Transverse colon (tissue), 4 donors: ENCODE measurements at places on chromosomes 1 and 21. TPM values are rescaled to one million over a fixed set of nuclear protein-coding genes. Genes with fewer than 3 reads are reported as not detected.

GRCh38 chr1:75058424-75058823 lies 75.8 kb upstream of the LHX8 start:
- no peaks in the 10 kb centered on the region for H3K4me1 ChIP-seq
- no peaks in the 10 kb centered on the region for H3K27me3 ChIP-seq
- H3K27ac ChIP-seq, result no peak overlapping the region
- no peak for DNase-seq

GRCh38 chr21:36125512-36126207 lies 9.2 kb upstream of the CBR3 start:
- H3K36me3 ChIP-seq, result no peaks in the 10 kb centered on the region
- H3K27me3 ChIP-seq, result no peaks in the 10 kb centered on the region
- peaks cover 13% of the 10 kb centered on the region for H3K4me1 ChIP-seq

GRCh38 chr1:230167419-230167852 lies 100.4 kb downstream of the GALNT2 start:
- no peak for DNase-seq
- no peak overlapping the region for H3K27ac ChIP-seq
- no peaks in the 10 kb centered on the region for H3K36me3 ChIP-seq
- peaks cover 13% of the 10 kb centered on the region for H3K4me1 ChIP-seq
- H3K4me3 ChIP-seq, result no peak overlapping the region

DNA sequence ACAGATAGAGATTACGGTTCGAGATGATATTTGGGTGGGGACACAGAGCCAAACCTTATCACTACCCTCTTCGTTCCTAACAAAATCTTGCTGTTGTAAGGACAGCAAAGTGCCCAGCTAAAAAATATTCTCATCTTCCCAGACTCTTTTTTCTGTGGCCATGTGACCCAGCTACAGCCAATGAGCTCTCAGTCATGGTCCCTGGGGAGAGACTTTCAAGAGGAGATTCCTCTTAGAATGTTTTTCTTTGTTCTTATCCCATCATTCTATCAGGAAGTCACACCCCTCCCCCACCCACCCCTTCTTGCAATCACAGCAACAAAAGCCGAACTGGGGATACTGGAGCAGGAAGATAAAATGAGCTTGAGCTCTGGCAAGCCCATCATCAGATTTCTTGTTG lies 247.1 kb downstream of the CHRM3 start:
- H3K36me3 ChIP-seq, result no peaks in the 10 kb centered on the region
- no peak for DNase-seq
- H3K4me1 ChIP-seq, result no peaks in the 10 kb centered on the region
- no peaks in the 10 kb centered on the region for H3K27me3 ChIP-seq
- no peak overlapping the region for H3K27ac ChIP-seq

Gene SERTAD4
- total RNA-seq, result 0.60 TPM

DNA sequence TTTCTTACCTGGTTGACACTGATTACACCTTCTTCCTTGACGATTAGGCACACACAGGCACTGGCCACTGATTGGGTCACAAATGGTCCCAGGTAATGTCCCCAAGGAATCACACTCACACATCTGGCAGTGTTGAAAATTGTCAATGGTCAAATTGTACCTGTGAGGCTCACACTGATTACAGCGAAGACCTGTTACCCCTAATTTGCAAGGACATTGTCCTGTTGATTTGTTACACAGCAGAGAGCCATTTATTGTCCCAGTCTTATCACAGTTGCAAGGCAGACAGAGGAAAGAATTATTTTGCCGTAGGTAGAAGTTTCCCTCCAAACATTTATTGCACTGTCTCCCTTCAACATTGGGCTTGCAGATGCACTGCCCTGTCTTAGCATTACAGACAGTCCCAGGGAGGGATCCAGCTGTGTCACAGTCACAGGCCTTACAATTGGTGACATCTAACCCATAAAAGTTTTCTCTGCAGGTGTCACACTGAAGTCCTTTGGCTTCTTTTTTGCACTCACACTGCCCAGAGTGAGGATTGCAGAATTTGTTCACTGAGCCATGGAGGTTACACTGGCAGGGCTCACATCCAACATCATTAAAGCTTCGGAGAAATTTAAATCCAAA lies 176.6 kb downstream of the USH2A start:
- DNase-seq, result no peak
- no peaks in the 10 kb centered on the region for H3K4me1 ChIP-seq
- no peaks in the 10 kb centered on the region for H3K27me3 ChIP-seq
- H3K27ac ChIP-seq, result no peak overlapping the region
- H3K36me3 ChIP-seq, result no peaks in the 10 kb centered on the region

- no peak overlapping the region for H3K27ac ChIP-seq
- no peaks in the 10 kb centered on the region for H3K27me3 ChIP-seq
- no peaks in the 10 kb centered on the region for H3K4me1 ChIP-seq
Observed at GRCh38 chr1:67126111-67126746, 8.5 kb downstream of the C1orf141 start.

DNA sequence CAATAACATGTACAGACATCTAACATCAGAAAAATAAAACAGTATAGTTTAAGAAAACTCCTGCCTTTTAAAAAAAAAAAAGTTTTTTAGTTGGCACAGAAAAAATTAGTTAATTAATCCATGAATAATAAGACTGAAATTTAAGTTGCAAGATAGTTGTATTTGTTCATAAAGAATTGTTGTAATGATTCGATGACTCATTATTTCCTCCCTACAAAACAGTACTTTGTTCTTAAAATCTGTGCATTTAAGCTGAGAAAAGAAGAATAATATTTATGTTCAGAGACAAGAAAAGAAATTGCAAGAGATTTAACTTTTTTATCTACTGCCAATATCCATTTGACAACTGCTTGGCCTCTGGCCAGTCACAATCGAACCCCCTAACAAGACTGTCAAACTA lies 894.7 kb downstream of the ADGRL2 start:
- H3K4me1 ChIP-seq, result no peaks in the 10 kb centered on the region
- H3K36me3 ChIP-seq, result no peaks in the 10 kb centered on the region
- H3K4me3 ChIP-seq, result no peak overlapping the region
- H3K27ac ChIP-seq, result no peak overlapping the region

GRCh38 chr1:226792368-226792767 lies 53.3 kb upstream of the ITPKB start:
- no peaks in the 10 kb centered on the region for H3K36me3 ChIP-seq
- H3K27me3 ChIP-seq, result no peaks in the 10 kb centered on the region
- no peak overlapping the region for H3K27ac ChIP-seq
- no peaks in the 10 kb centered on the region for H3K4me1 ChIP-seq
- no peak overlapping the region for H3K4me3 ChIP-seq

- H3K27ac ChIP-seq, result no peak overlapping the region
- no peak for DNase-seq
- H3K4me3 ChIP-seq, result no peak overlapping the region
- H3K4me1 ChIP-seq, result no peaks in the 10 kb centered on the region
- no peaks in the 10 kb centered on the region for H3K27me3 ChIP-seq
Observed at GRCh38 chr1:61523229-61523628, 201.7 kb downstream of the TM2D1 start.

DNA sequence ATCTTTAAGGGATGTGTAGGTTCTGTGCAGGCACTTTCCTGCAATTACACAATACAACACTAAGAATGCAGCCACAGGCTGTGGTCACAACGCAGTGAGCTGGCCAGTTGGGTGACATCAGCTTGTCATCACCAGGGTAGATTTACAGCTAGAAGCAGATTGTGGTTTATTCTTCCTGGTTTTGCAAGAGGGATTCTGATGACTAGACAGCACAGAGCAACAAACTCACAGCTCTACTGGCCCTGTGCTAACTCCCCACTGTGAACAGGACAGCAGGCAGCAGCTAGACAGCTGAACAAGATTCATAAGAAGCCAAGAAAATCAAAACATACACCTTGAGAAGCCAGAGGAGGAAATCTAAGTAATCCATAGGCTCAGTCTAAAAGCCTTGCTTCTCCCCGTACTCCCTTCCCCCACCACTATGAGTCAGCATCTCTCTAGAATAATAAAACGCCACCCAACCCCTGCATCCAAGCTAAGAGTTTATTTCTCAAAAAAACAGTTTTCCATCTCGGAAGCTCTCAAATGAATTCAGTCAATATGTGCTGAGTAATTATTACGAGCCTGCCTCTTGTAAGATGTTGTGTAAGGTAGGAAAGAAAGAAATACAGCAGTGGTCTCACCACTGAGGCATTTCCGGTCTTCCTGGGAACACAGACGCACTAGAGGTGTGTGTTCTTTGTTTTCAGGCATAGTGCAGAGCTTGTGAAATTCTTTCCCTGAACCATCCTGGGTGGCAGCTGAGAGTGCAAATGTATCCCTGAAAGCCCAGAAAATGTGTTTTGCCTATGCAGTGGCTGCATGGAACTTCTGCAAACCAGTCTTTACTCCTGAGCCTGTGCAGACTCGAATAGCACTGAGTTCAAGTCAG lies 162.8 kb downstream of the NTPCR start:
- H3K27ac ChIP-seq, result peak overlapping the region; percentile 65
- peak; percentile 55 for DNase-seq
- H3K4me3 ChIP-seq, result no peak overlapping the region
- no peaks in the 10 kb centered on the region for H3K4me1 ChIP-seq

- H3K36me3 ChIP-seq, result no peaks in the 10 kb centered on the region
- DNase-seq, result no peak
- H3K27ac ChIP-seq, result no peak overlapping the region
- H3K27me3 ChIP-seq, result no peaks in the 10 kb centered on the region
- no peaks in the 10 kb centered on the region for H3K4me1 ChIP-seq
- H3K4me3 ChIP-seq, result no peak overlapping the region
Observed at GRCh38 chr1:85128316-85128715, 72.5 kb downstream of the SYDE2 start.

DNA sequence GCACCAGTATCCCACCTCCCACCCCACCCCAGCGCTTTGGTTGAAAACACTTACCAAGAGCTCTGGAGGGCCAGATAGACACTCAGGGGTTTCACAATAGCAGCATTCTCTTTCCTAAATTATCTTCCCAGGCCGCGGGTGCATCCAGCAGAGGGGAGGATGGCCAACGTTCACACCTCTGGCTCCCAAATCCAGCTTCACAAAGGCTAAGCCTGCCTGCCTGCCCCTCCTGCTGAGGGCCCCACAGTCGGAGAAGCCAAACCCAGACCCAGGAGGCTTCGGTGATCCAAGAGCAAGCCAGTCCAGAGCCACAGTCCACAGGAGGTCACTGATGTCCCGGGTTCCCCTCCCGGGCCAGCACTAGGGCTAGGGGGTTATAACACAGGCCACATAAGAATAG lies 231.9 kb downstream of the TRABD2B start:
- H3K36me3 ChIP-seq, result no peaks in the 10 kb centered on the region
- no peak overlapping the region for H3K27ac ChIP-seq
- no peaks in the 10 kb centered on the region for H3K27me3 ChIP-seq
- H3K4me3 ChIP-seq, result no peak overlapping the region
- DNase-seq, result no peak

DNA sequence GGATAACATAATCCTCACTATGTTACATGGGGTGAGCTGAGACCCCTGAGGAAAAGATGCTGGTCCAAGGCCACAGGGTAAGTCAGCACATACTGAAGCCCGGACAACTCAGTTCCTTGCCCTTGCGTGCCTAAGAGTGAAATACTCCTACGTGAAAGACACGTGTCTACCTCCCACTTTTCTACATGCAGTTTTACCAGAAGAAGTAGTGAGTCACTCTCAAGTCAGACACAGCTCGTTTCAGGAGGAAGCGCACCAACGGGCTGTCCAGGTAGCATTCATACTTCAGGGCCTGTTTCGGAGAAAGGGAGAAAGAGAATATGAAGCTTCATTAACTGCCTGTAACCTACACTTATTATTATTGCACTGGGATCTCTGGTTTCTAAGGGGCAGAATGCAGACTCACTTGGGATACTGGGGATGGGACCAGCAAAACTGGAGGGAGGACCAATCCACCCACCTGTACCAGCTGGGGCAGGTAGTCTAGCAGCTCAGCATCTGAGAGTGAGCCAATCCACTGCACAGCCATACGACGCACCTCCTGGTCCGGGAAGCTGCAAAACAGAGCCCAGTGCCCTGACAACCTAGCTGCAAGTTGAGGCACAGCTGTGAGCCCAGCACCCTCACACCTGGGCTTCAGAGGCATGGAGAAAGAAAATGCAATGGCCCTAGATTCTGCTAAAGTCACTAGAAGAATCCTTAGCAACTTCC lies 32.4 kb upstream of the PPP1R15B start:
- no peak for DNase-seq
- no peak overlapping the region for H3K4me3 ChIP-seq
- H3K4me1 ChIP-seq, result peaks cover 10% of the 10 kb centered on the region
- no peaks in the 10 kb centered on the region for H3K27me3 ChIP-seq
- no peaks in the 10 kb centered on the region for H3K36me3 ChIP-seq

Gene VANGL2
- 3.7 TPM for total RNA-seq

GRCh38 chr1:40951943-40952743 lies 27.4 kb upstream of the CTPS1 start:
- peaks cover 3% of the 10 kb centered on the region for H3K27me3 ChIP-seq
- H3K27ac ChIP-seq, result no peak overlapping the region
- H3K36me3 ChIP-seq, result no peaks in the 10 kb centered on the region

Gene EPHA8
- not detected for total RNA-seq

Gene INAVA
- 296 TPM for total RNA-seq

GRCh38 chr1:172616636-172617035 lies 42.3 kb upstream of the FASLG start:
- H3K36me3 ChIP-seq, result no peaks in the 10 kb centered on the region
- no peak overlapping the region for H3K4me3 ChIP-seq
- no peaks in the 10 kb centered on the region for H3K4me1 ChIP-seq
- H3K27ac ChIP-seq, result no peak overlapping the region
- DNase-seq, result no peak

Gene PLK3
- 19.5 TPM for total RNA-seq

Gene GCSAML
- total RNA-seq, result not detected

DNA sequence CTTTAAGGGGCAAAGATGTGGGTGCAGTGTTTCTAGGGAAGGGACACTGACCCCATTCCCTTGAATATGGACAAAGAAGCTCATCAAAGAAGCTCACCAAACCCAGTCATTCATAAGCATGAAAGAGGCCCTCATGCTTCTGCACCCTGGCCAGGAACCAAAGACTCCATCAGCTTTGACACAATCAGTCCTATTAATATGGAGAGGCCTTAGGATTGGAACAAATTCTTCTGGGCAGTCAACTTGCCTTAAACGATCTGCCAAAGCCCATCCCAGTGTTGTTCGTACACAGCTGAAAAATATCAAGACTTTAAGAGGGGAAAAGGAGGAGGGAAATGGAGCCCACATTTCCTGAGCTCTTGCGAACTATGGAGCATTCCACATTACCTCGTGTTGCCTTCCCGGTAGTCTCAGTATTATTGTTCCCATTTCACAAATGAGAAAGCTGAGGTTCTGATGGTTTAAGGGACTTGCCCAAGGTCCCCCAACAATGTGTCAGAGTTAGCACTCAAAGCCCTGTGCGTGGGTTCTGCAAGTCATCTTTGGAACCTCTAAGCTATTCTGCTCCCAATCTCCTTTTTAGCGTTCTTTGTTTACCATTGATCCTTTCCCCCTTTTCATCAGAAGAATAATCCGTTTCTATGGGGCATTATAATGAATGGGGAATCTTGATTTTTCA lies 161.9 kb downstream of the ZBTB18 start:
- H3K27ac ChIP-seq, result no peak overlapping the region
- H3K4me3 ChIP-seq, result no peak overlapping the region
- no peak for DNase-seq

DNA sequence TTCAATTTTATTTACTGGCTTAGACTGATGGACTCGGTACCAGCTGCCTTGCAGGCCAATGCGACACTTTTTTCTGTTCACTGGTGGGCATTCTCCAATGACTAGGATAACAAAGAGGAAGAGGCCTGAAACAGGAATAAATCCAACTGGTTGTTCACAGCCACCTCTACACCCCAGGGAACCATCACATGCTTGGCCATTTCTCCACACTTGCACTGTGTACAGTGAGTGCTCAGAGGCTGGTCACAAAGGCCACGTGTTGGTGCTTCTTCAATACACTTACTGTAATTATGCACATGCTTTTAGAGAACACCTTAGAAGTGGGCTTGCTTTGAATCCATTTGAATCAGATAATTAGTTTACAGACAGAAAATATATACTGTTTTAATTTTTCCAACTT lies 113.4 kb downstream of the FAM78B start:
- H3K4me1 ChIP-seq, result no peaks in the 10 kb centered on the region
- no peak for DNase-seq
- H3K27me3 ChIP-seq, result no peaks in the 10 kb centered on the region
- H3K27ac ChIP-seq, result no peak overlapping the region
